Activated T-cell treated with anti-CD3 and anti-CD28 coated beads for 48 hours (primary cell): ENCODE measurements at places on chromosomes 5 and 9.

DNA sequence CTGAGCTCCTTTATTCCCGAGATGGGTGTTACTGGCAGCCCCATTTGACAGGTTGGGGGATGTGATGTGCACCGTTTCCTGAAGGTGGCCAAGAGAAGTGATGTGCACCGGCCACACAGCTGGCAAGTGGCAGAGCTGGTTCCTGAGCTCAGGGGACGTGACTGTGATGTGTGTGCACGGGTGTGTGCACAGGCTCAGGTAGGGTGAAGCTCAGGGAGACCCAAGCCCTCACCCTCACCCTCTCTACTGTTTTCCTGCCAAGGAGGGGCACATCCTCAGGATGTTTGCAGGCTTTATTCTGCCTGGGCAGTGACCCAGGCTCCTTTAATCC lies 56.6 kb downstream of the WWC1 start:
- DNase-seq = no peak

- DNase-seq = no peak
Measured at GRCh38 chr5:54632131-54632701, 114.7 kb downstream of the SNX18 start.

GRCh38 chr5:156934450-156935211 lies 28.4 kb downstream of the TIMD4 start:
- DNase-seq = peak; percentile 51

DNA sequence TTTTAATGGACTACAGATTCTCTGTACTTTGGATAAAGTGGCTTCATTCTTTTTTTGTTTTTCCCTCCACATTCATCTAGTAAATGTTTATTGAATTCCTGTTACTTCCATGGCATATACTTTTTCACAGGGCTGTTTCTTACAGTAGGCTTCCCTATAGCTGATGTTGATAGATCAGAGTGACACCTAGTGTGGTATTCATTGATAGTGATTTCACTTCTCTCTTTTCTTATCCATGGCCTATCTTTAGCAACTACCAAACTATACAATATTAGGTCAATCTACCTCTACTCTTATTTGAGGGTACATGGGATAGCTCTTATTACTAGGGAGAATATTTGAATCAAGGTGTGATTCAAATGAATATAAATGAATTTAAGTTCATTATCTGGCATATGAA lies 35.8 kb downstream of the FSD1L start:
- no peak for DNase-seq

DNA sequence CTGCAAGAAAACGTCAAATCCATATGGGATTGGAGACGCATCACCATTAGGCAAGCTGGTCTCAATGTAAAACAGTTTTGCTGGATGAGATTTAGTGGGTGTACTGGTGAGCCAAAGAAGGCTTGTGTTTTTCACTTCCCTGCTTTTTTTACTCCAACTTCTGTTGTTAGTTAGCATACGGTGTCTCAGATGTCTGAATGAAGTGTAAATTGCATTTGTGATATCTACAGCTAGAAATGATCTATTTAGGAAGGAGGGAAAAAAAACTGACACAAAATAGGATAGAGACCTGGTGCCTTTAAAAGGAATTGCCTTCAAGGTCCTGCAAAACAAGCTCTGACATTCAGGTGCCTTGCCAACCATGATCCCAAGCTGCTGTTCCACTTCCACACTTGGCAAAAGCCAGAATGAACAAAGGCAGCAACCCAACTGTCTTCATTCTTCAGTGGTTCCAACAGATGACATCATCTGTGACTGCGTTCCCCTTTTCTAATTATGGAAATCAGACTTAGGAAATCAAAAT lies 104.2 kb upstream of the RAI14 start:
- DNase-seq = no peak
